ENCODE measurements at places on chromosomes 4 and X.

GRCh38 chrX:17377091-17377717 lies 2.2 kb downstream of the NHS start:
- no peak for DNase-seq

- DNase-seq = no peak
These were observed 24.6 kb downstream of the SLC7A11 start for GRCh38 chr4:138217567-138217966.

GRCh38 chr4:81804849-81805248 lies 333.1 kb upstream of the RASGEF1B start:
- no peak for DNase-seq

GRCh38 chrX:153967536-153968224 lies 3.9 kb downstream of the HCFC1 start:
- DNase-seq = peak; percentile 80

- no peak for DNase-seq
These were observed 176.3 kb downstream of the EVC2 start for GRCh38 chr4:5532100-5532499.

DNA sequence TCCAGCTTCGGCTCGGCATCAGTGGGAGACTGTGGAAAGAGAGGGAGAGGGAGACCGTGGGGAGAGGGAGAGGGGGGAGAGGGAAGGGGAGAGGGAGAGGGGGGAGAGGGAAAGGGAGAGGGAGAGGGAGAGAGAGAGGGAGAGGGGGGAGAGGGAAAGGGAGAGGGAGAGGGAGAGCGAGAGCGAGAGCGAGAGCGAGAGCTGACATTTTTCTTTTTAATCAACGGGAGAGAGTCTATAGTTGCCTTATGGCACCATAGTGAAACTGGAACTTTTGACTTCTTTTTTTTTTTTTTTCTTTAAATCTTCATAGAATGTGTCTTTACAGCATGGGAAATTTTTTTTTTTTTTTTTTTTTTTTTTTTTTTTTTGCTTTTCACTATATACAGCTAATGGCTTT lies 94.7 kb upstream of the NUDT6 start:
- DNase-seq = no peak

GRCh38 chrX:4932790-4933189 lies 1219.3 kb upstream of the PRKX start:
- no peak for DNase-seq

- no peak for DNase-seq
These were observed 898.3 kb downstream of the CCSER1 start for GRCh38 chr4:91025241-91026148.
